ENCODE measurements at places on chromosomes 3 and 15. TPM values are rescaled to one million over a fixed set of nuclear protein-coding genes. Genes with fewer than 3 reads are reported as not detected.
A peak's percentile ranks its signal among the peaks of the same experiment; 100 is the strongest.

GRCh38 chr3:195133013-195133412, 137.9 kb downstream of the XXYLT1 start:
- DNase-seq: no peak

Gene FANCD2OS
- not detected for total RNA-seq

DNA sequence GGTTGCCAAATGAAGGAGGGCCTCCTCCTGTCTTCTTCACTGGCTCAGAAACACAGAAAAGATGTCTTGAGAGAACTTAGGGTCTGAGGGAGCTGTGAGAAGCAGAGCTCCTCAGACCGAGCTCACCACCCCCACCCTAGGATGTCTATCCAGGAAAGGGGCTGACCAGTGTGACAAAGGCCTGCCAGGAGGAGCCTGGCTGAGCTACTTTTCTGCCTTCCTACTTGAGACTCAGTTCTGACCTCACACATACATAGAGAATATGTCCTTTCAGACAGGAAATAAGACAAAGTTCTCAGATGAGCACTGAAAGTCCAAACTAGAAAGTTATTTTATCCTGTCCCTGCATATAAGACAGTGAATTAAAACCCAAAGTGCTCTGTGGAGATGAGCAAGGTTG, 54.5 kb downstream of the KIF9 start:
- DNase-seq: no peak

GRCh38 chr15:71201477-71201876, 86.2 kb downstream of the THSD4 start:
- DNase-seq: no peak

- DNase-seq: no peak
Observed at GRCh38 chr3:98560911-98561310, 29.1 kb downstream of the GPR15 start.

DNA sequence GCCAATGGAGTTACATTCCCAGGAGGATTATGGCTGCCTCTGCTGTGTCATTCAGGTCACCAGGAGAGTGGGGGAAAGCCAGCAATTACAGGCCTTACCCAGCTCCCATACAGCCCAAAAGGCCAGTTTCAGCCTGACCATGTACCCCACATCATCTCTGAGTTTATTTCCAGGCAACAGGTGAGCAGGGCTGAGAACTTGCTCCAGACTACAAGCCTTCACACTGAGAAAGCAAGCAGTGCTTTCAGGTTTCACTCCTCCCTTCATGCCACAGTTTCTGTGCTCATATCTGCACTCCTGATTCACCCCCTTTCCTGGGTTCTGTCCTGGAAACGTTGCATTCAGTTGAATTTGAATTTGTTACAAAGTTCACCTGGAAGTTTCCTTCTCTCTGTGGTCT, 68.1 kb upstream of the ABI3BP start:
- no peak for DNase-seq

- DNase-seq: no peak
Observed at GRCh38 chr3:187491371-187491770, 123.2 kb downstream of the RTP4 start.

Gene SLC28A1
- not detected for total RNA-seq

DNA sequence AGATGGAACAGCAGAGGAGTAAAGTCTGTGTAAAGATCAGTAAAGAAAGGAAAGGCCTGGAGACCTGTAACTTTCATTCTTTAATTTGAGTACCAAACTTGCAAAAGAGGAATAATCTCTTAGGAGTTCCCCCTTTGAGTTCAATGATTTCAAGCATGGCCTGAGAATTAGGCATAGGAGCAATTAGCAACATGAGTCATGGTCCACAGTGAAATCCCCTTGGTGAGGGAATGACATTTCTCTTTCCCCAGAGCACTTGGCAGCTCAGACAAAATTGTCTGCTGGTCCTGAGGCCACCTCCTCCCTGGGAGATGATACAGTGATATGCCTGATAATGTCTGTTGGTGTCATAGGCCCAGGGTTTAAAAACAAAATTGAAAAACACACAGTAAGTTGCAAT, 81.4 kb upstream of the CRBN start:
- no peak for DNase-seq

DNA sequence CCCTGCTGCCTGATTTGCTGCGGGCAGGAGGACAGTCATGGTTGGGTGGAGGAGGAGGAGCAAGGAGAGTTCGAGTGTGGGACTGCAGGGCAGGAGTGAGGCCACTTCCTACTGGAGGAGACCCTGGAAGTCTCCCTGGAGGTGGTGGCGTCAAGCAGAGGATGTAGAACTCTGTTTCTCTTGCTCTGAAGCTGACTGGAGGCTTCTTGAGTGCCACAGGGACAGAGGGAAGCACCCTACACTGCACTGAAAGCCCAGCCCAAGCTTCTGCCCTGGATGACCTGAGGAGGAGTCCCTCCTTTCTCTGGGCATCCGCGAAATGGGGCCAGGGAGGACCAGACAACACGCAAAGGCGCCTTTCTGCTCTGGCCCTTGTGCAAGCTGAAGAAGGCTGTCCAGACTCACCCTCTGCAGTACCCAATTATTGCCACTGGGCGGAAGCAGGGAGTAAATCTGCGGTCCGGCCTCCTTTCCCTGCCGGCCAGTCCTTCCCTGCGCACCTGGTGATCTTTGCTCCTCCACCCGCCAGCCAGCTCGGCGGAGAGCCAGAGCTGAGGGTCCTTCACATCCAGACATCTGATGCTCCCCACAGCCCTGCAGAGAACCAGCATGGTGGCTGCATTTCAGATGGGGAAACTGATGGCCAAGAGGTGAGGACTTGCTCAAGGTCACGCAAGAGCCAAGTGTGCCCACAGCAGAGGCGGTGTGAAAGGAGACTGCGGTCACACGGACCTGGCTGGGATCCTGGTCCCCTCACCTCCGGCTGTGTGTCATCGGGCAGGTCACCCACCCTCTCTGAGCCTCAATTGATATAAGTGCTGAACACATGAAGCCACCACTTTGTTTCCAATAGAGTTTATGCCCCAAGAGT, 207.1 kb downstream of the TBC1D2B start:
- DNase-seq: peak; percentile 44

Gene CHRM5
- not detected for total RNA-seq

- DNase-seq: no peak
Observed at GRCh38 chr15:25965326-25965725, 102.2 kb upstream of the ATP10A start.

Gene VILL
- not detected for total RNA-seq

DNA sequence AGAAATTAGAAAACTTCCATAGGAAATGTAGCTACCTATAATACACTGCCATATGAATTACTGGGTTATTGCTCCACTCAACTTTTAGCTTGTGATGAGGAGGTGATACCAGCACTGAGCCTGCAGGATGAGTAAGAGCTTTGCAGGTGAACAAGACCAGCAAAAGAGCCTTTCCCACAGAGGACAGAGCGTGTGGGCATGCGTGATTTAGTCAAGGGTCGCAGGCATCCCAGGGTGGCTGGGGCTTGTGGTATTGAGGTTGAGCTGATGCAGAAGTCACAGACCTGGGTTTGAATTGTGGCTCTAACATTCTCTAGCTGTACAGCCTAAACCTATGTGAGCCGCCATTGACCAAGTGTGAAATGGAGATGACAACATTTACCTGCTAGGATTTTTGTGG, 5.6 kb downstream of the NRROS start:
- no peak for DNase-seq

Gene KNG1
- not detected for total RNA-seq

GRCh38 chr15:79635149-79635771, 203.1 kb downstream of the MINAR1 start:
- DNase-seq: no peak

- no peak for DNase-seq
Observed at GRCh38 chr3:57893668-57894067, 114.6 kb upstream of the FLNB start.

Gene DUOXA1
- not detected for total RNA-seq

- no peak for DNase-seq
Observed at GRCh38 chr15:27219636-27220035, 248.7 kb downstream of the GABRG3 start.

DNA sequence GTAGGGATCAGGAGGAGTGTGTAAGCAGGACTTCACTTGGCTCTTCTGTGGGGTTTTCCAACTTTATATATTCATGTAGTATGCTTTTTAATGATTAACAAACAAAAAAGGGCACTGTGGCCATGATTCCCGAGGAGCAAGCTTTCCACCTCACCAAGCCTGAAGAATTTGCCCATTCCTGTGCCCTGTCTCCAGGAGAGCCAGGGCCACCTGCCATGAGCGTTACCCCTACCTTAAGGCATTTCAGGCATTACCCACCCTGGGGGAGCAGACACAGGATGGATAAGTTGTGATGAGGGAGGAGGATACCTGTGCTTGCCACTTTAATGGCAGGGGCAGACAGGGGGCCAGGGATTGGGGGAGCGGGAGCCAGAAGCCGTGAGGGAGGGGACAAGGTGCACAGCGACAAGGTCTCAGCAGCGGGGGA, 3.0 kb downstream of the TRPM1 start:
- no peak for DNase-seq

GRCh38 chr15:85897895-85898717, 103.4 kb upstream of the KLHL25 start:
- DNase-seq: no peak

GRCh38 chr15:35448294-35448693, 97.7 kb downstream of the DPH6 start:
- no peak for DNase-seq

DNA sequence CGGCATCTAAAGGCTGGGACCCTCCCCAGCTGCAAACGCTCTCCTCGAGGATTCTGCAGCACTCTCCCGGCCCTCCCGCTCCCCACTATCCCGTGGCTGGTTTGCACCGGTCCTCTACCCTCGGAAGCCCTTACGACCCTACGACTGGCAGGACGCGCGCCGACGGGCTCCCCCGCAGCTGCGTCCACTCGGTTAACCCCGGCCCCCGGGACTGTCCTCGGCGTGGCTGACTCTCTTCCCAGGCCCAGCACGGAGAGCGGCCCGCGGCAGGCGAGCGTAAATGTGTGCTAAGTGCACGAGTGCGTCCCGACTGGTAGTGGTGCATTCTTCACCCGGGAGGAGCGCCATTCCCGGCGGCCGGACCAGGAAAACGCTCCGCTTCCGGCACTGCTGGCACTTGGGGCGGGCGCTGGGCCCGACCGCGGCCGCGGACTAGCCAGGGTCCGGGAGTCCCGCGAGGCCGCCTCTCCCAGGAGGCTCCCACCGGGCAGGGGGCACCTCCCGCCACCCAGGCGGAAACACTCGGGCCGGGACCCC, 508 bp downstream of the GORASP1 start:
- no peak for DNase-seq

DNA sequence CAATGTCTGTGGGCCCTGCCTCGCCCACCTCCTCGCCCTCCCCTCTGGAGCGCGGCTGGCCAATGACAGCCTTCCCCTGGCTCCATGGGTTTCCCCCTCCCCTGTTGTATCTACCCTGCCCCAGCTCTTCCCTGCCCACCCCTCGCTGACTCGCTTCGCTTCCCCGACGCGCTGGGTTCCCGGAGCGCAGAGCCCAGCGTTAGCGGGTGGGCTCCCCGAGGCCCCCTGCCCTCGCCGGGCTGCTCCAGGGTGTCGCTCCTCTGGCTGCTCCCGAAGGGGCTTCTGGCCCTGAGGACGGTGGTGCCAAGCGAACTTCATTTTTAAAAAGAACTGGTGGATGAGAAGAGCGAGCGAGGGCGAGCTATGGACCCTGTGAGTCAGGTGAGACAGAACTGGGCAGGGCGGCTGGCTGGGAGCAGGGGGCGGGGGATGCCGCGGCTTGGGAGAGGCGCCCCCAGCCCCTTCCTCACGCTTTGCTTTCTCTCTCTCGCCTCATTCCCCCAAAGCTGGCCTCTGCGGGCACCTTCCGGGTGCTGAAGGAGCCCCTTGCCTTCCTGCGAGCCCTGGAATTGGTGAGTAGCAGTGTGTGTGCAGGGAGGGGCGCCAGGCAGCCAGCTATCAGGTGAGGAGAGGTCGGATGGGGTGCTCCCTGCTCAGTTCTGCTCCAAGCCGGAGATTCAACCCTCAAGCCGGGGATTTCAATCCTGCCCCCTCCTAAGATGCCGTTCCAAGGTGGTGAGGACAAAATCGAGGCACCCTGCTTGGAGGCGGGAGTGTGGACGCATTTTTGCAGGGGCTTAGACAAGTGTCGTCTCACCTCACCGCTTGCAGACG, at the start of gene SYNPR:
TSS of gene SYNPR (plus strand) at position 138 of the 834 bp plus-strand sequence.
- DNase-seq: no peak

All from H4 (cell line).